RKO (cell line): ENCODE measurements at places on chromosomes 1 and 21.

- DNase-seq, result no peak
These were observed 3.6 kb upstream of the TNNT2 start for GRCh38 chr1:201381130-201381529.

GRCh38 chr21:38811257-38811656 lies 5.5 kb downstream of the ETS2 start:
- DNase-seq, result peak; percentile 67

DNA sequence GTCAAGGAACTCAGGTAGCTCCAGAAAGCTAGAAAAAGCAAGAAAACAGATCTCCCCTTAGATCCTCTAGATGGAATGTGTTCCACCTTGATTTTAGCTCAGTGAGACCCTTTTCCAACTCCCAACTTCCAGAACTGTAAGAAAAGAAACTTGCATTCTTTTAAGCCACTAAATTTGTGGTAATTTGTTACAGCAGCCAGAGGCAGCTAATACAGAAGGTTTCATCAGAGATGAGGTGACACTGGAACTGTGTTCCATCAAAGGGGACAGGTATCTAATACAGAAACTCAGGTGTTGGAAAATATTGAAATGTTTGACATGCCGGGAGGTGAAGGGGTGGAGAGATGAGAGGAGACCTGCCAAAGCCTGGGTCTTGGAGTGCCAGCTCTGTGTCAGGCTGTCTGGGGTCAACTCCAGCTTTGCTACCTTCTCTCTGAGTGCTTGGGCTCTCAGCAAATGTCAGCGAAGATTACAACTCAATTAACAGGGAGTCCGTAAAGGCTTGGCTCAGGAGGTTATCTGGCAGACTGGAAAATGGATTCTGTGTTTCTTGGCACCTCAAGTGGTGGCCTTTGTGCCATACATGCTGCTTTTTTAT lies 71.3 kb downstream of the PLPP3 start:
- no peak for DNase-seq

- no peak for DNase-seq
These were observed 24.3 kb downstream of the TMEM201 start for GRCh38 chr1:9612871-9613624.

- no peak for DNase-seq
These were observed 174.2 kb downstream of the BRINP3 start for GRCh38 chr1:190303501-190303900.

- no peak for DNase-seq
These were observed at the start of gene C1QTNF12 for GRCh38 chr1:1246577-1247340. C1QTNF12 (minus strand) TSS chr1:1246722; CDS start chr1:1246690, 32 bp downstream.

- DNase-seq, result no peak
These were observed 226.1 kb downstream of the RGS7 start for GRCh38 chr1:241130881-241131280.

GRCh38 chr1:56227401-56227800 lies 352.0 kb downstream of the PLPP3 start:
- no peak for DNase-seq

GRCh38 chr1:171563675-171564074 lies 58.4 kb upstream of the MYOCOS start:
- DNase-seq, result no peak
